Hair follicular keratinocyte (primary cell): ENCODE measurements at places on chromosomes 7 and 10. TPM values are rescaled to one million over a fixed set of nuclear protein-coding genes. Genes with fewer than 3 reads are reported as not detected.

AGAP9 gene
- 0.91 and 2.0 TPM in 2 replicates for total RNA-seq

EPDR1 gene
- 0.15 TPM in 1 of 2 replicates, not detected in the other for total RNA-seq

DHX32 gene
- 32.8 and 34.6 TPM in 2 replicates for total RNA-seq

GDF2 gene
- not detected in 2 replicates for total RNA-seq

GHRHR gene
- not detected in 2 replicates for total RNA-seq

PTPRN2 gene
- 0.04 TPM in 1 of 2 replicates, not detected in the other for total RNA-seq

NPFFR1 gene
- total RNA-seq = not detected in 2 replicates

PTF1A gene
- not detected in 2 replicates for total RNA-seq

PDGFA gene
- 41.3 and 43.2 TPM in 2 replicates for total RNA-seq

CCDC172 gene
- total RNA-seq = not detected in 2 replicates

CH25H gene
- total RNA-seq = not detected in 2 replicates

WASHC2A gene
- 18.8 and 20.0 TPM in 2 replicates for total RNA-seq

KCND2 gene
- not detected in 2 replicates for total RNA-seq

HOXA6 gene
- 1.4 TPM in 1 of 2 replicates, not detected in the other for total RNA-seq

SLC18A3 gene
- total RNA-seq = not detected in 2 replicates

PAX2 gene
- not detected in 2 replicates for total RNA-seq

RBM20 gene
- total RNA-seq = not detected in 2 replicates

PURB gene
- total RNA-seq = 6.2 and 8.4 TPM in 2 replicates

CUZD1 gene
- 0.11 and 0.39 TPM in 2 replicates for total RNA-seq

OR2A12 gene
- not detected in 2 replicates for total RNA-seq

LIPN gene
- not detected in 2 replicates for total RNA-seq

FAM237B gene
- total RNA-seq = not detected in 2 replicates

FOXP2 gene
- total RNA-seq = not detected in 2 replicates

SLC39A12 gene
- total RNA-seq = not detected in 2 replicates

ITGB8 gene
- total RNA-seq = 15.1 and 41.0 TPM in 2 replicates

MOGAT3 gene
- total RNA-seq = not detected in 2 replicates

CYP3A4 gene
- total RNA-seq = not detected in 2 replicates
